GM03348 (cell line): ENCODE measurements at places on chromosomes 4 and X.

GRCh38 chr4:87919941-87920340 is 55.6 kb upstream of the SPP1 start:
- DNase-seq = no peak

GRCh38 chrX:110698696-110699095 is 96.9 kb downstream of the CHRDL1 start:
- DNase-seq = no peak

DNA sequence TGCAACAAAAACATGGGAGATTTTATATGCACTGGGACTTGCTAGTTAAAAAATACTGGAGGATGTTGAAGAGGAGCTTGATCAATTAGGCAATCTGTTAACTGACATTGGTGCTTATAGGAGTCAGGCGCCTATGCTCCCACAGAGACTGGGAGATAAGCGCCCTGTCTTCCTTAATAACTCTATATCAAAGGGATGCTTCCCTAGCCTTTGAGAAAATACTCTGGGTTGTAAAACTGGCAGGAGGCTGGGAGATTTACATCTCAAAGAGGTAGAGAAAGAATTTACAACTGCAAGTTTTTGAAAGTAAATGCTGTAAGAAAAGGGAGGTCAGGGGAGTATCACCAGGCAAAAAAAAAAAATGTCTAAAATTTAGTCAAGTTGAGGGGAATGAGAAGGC is 325.4 kb downstream of the PCDH10 start:
- no peak for DNase-seq

DNA sequence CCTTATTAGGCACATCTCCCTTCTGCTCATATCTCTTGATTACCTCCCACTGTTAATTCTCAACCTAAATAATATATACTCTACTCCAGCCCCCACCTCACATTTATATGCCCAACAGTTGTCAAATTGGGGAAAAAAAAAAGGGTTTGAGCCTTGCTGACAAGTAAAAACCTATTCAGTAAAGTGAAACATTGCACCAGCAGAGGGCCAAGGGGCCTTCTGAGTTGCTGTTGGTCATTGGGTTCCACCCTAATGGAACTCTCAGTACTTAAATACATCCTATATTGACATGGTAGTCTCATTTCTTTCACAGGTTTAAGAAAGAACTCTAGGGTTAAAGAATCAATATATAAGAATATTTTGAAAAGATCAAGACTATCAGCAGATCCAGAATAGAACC is 362.2 kb downstream of the SMARCA1 start:
- DNase-seq = no peak

- DNase-seq = peak; percentile 90
Observed at GRCh38 chrX:69538321-69538876, 34.3 kb downstream of the NALF2 start.

DNA sequence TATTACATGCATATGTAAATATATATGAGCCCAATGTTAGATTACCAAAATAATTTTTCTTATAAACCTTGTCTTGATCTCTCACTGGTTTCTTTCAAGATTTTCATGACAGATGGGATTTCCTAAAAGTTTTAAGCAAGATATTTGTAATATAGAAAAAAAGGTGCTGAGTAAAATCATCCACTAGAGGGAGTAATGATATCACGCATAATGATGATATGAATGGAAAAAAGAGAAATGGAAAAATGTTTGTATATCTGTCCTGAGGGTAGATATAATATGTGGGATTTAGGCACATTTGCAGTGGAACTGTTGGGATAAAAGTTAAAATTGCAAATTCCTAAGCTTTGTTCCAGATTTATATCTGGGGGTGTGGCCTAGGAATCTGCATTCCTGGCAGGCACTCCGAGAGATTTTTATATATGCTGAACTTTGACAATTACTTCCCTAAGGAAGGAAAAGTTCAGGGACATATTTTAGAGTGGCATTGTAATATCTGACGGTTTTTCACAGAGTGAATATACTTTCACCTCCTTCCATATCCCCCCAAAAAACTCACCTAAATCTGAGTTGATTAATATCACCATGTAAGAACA is 60.5 kb downstream of the TMA16 start:
- peak; percentile 39 for DNase-seq

GRCh38 chr4:73676861-73677323 is 56.7 kb upstream of the RASSF6 start:
- peak; percentile 15 for DNase-seq
